ENCODE measurements at places on chromosomes 13 and 19. TPM values are rescaled to one million over a fixed set of nuclear protein-coding genes. Genes with fewer than 3 reads are reported as not detected.

- DNase-seq: no peak
These were observed 2.3 kb downstream of the TFDP1 start for GRCh38 chr13:113586661-113587479.

- DNase-seq: no peak
These were observed 53.1 kb downstream of the C1QTNF9 start for GRCh38 chr13:24362435-24362952.

GRCh38 chr13:105806628-105806920, 728.9 kb downstream of the EFNB2 start:
- DNase-seq: no peak

- DNase-seq: no peak
These were observed 12.5 kb upstream of the NCR1 start for GRCh38 chr19:54893406-54893805.

Gene KLK15
- polyA plus RNA-seq: not detected

DNA sequence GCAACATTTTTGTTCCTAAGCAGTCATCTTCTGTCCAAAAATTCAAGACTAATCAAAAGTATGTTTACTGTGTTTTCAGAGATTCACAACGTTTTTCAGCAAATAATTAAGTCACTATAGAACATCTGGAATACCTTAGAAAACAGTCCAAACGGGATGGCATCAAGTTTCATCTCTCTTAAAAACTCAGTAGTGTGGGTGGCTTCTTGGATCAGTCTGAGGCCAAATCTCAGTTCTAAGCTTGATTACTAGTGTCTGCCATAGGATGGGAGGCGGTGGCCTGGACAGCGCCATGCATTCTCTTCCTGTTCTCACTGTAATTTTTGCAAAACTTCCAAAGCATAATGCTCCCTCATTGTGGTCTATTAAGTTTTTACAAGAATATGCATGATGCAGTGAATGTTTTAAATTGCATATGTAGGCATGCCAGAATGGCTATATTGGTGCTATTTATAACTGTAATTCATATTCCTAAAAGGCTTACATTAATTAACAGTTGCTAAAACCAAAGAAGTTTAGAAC, 37.1 kb downstream of the ANKRD10 start:
- no peak for DNase-seq

DNA sequence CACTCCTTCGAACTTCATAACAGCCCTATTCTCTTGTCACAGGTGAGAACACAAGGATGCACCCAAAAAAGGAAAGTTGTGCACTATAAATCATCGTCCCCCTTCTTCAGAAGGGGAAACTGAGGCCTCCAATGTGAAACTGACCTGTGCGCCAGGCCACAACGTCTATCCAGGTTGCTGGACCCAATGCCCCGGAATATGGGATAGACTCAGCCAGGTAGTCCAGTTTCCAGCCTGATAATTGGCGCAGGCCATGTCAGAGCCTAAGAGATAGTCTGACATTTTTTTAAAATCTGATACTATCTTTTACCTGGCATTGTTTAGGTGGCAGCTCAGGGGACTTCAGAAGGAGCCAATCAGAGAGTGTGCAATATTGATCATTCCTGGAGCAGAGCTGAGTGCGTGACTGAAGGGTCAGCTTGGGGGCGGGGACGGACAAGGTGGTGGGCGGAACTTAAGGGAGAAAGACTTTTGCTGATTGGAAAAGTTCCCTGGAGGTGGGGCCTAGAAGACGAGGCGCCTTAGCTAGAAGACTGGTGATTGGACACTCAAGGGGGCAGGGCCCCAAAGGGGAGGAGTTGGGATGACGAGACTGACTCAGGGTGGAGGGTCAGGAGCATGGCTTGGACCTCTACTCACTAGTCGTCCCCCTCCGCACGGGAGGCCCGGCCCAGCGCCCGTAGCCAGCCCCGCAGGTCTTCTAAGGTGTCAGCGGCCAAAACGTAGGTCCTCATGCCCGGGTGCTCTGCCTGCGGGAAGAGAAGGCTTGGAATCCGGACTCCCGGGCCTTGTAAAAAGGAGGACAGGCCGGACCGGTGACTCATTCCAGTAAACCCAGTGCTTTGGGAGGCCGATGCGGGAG, 8.5 kb downstream of the PLEKHA4 start:
- peak; percentile 85 for DNase-seq

- DNase-seq: no peak
These were observed 359.2 kb downstream of the KCTD12 start for GRCh38 chr13:76527041-76527440.

- no peak for DNase-seq
These were observed 799 bp downstream of the PVR start for GRCh38 chr19:44644402-44645016.

Gene C1QTNF9
- 0.27 TPM for polyA plus RNA-seq

DNA sequence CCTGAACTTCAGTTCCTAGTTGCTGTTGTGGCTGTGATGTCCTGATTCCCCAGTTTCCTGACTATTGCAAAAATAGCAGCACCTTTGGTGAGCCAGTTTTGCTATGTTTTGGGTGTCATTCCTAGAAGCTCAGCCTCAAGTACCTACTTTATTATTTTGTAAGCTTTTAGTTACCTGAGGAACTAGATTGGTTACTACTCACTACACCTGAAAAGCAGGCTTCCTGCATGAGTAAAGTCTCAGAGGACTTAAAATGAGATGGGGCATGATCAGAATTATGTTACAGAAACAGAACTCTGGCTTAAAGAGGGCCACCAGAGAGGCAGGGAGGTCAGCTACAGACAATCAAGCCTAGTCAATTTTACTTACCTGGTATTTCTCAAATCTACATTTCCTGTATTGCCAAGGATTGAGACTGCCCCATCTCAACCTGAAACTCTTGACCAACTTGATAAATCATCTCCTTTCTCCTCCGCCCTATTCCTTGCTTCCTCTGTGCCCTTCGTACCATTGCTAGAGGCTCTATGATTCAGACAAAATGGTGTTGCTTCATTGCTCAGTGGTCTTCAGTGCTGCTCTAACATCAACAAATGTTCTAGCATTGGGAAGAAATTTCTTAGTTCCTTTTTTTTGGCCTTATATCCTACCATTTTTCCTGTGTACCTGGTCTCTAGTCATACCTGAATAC, 58.9 kb downstream of the RAP2A start:
- DNase-seq: no peak

GRCh38 chr13:110329258-110329657, 22.2 kb downstream of the COL4A2 start:
- DNase-seq: no peak

DNA sequence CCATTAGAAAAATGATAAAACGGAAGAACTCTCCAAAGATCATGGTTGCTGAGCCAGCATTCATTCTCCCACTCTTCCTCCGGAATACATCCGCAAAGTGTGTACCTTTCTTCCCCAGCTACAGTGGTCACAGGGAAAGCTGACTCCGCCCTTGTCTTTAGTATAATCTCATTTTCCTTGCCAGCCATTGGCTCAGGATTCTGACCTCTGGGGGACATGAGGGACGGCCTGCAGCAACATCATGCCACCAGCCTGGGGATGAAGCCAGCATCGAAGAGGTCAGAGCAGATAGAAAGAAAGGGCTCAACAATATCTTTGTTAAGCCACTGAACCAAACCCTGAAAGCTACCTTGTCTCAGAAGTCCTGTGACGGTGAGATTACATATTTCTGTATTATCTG, 46.3 kb upstream of the TPP2 start:
- no peak for DNase-seq

- peak; percentile 88 for DNase-seq
These were observed 174.5 kb downstream of the KCTD12 start for GRCh38 chr13:76711550-76712182.

DNA sequence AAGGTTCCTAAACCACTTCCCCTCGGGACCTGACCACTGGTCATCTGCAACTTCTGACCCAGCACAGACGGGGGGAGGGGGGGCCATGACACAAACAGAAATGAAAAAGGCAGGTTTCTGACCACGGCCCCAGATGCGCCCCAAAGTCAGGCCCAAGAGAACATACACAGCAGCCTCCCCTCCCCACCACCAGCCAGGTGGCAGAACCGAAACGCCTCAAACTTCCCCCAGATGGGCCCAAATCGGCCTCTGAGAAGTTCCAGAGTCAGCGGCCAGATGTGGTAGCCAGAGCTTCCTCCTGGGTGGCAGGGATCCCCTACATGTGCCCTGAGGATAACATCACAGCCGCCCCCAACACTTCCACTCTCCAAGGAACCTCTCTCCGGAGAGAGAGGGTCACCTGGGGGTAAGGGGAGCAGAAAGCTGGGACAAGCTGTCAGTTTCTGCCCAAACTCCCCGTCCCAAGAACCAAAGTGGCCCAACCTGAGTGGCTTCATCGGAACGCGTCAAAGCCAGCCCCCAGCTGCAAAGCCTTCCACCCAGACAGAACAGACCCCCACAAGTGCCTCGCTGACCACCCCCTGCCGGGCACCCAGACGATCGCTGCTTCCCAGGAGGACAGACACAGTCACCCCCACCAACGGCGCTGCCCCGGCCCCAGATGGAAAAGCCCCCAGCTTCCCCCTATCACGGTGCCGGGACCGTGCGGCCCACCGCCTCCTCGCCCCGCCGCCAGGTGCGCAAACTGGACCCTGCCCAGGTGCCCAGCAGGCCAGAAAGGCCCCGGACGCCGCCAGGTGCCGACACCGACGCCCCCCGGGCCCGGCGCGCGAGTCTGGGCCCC, 800 bp downstream of the ELL start:
- no peak for DNase-seq

DNA sequence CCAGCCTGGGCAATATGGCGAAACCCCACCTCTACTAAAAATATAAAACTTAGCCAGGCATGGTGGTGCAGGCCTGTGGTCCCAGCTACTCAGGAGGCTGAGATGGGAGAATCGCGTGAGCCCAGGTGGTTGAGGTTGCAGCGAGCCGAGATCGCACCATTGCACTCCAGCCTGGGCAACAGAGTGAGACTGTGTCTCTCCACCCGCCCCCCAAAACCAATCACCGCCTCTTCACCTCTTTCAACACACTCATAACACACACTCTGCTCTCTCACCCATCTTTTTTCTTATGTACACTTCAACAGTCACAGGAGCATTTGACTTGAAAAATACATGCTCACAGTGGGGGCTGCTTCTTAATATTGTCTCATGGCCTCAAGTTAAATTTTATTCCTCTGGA, 76.8 kb downstream of the ESD start:
- DNase-seq: no peak

- DNase-seq: no peak
These were observed 164.9 kb upstream of the CSNK1A1L start for GRCh38 chr13:37270226-37271001.

DNA sequence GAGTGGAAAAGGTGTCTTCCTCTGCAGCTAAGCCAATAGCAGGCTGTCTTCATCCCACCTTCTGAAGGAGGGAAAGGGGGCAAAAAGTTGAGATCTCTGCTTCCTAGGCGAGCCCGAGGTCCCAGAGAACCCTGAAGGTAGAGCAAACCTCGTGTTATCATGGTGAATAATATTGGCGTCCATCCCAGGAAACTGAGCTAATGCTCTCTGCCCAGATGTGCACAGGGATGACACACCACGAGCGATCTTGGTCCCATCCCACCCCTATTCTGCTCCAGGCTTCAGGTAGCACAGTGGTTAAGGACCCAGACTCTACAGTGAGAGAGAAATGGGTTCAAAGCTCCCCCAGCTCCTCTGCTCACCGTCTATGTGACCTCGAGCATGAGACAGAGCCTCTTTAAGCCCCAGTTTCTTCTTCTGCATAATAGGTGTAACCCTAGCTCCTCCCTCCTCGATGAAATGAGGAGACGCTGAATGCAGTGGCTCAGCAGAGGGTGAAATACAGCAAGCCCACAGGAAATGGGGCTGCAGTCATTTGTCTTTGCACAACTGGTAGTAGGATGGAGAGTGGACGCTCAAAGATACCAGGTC, 9.9 kb upstream of the CEACAM20 start:
- DNase-seq: no peak

Gene NLRP5
- not detected for polyA plus RNA-seq

GRCh38 chr13:47038188-47038587, 141.3 kb upstream of the HTR2A start:
- no peak for DNase-seq

Gene FCAR
- 0.74 TPM for polyA plus RNA-seq

- peak; percentile 100 for DNase-seq
These were observed at the start of gene ISOC2 for GRCh38 chr19:55461259-55461973. Gene ISOC2 (minus strand): TSS chr19:55461642. CDS start chr19:55456486, 5,156 bp downstream.

Gene AMER2
- polyA plus RNA-seq: 0.03 TPM

DNA sequence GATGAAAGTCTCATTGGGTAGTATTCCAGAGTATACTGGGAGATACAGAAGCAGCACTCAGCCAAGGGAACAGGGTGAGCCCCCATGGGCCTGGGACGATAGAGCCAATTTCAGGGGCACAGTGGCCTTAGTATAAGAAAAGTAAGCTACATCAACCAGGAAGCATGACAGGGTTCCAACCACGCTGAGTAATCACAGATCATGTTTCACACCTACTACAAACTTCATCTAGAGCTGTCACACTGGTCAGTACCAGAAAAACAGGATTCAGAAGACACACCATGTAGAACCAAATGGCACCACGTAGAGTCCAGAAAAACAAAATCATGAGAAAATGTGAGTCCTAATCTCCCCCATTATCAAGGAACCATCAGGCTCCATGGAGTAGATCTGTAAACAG, 1292.4 kb upstream of the MIR17HG start:
- DNase-seq: no peak

Gene ZNF418
- 37.6 TPM for polyA plus RNA-seq

- DNase-seq: no peak
These were observed 47.5 kb downstream of the TRPM4 start for GRCh38 chr19:49205114-49205513.

GRCh38 chr19:53994811-53995210, 3.4 kb downstream of the CACNG6 start:
- no peak for DNase-seq

DNA sequence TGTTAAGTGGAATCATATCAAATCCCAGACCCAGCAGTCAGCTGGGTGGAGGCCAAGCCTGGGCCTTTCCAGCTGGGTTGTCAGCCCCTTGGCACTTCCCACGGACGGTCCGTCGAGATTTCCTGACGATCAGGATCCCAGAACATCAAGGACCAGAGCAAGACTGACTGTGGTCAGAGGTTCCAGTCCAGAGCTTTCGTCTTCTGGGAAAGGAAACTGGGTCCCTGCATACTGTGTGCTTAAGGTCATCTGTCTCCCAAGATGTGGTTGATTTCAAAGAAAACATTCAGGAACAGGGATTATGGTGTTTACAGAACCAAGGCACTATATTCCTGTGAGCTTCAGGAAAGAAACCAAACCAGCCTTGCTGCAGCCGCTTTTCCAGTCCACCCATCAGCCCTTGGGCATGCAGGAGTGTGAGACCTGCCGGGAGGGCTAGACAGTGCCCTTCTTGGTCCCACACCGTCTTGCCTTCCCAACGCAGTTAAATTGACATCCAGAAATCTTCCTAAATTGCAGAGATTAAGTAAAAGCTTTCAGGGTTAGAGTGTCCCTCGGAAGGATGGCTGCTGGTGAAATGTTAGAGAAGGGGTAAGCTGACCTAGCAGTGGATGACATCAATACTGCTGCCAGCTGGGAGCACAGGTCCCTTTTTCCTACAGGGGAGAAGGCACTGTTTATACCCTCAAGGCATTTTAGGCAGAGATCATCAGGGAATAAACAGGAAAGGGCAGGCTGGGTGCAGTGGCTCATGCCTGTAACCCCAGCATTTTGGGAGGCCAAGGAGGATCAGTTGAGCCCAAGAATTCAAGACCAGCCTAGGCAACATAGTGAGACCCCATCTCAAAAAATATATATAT, 5.0 kb upstream of the C19orf33 start:
- DNase-seq: peak; percentile 22

Gene C5AR2
- 0.48 TPM for polyA plus RNA-seq

Gene CEACAM3
- 0.38 TPM for polyA plus RNA-seq
